ENCODE measurements at places on chromosomes 2 and 18. TPM values are rescaled to one million over a fixed set of nuclear protein-coding genes. Genes with fewer than 3 reads are reported as not detected.

The CPO gene
- 0.89 TPM for total RNA-seq

DNA sequence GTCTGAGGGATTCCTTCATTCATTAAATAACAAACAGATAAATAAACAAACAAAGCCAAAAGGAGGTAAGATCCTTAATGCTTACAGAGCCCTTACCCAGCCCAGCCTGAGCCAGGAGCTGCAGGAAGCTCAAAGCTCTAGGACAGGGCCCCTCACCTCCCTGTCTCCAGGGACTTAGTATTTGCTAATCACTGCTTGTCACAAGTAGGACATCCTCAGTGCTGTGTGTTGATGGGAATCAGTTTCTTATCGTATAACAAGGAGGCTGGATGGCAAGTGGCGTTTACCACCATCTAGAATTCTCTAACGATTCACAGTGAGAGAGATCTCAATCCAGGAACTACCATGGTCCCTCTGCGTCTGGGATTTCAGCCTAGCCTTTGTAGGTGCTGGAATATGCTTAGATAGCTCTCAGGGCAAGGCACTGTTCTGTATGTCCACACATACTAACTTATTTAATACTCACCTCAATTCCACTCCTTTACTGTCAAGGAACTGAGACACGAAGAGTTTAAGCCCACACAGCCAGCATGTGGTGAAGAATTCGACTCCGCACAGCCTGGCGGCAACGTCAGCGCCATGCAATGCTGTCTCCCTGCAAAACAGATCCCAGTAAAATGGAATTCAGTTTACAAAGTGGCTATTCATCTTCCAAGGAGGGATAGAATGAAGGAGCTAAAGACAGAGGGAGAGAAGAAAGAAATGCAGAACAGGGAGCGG lies 164.8 kb downstream of the MYCN start:
- DNase-seq: no peak

The KCNG2 gene
- total RNA-seq: 0.49 TPM

The THOC1 gene
- 80.7 TPM for total RNA-seq

DNA sequence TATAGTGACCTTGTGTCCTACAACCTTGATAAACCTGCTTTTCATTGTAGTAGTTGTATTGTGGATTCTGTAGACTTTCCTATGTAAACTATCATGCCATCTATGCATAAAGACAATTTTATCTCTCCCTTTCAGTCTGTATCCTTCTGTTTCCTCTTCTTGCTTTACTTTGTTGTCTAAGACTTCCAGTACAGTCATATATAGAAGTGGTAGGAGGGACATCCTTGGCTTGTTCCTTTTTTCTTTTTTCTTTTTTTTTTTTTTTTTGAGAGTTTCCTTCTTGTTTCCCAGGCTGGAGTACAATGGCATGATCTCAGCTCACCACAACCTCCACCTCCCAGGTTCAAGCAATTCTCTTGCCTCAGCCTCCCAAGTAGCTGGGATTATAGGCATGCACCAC lies 39.7 kb downstream of the UBE2F start:
- DNase-seq: no peak

DNA sequence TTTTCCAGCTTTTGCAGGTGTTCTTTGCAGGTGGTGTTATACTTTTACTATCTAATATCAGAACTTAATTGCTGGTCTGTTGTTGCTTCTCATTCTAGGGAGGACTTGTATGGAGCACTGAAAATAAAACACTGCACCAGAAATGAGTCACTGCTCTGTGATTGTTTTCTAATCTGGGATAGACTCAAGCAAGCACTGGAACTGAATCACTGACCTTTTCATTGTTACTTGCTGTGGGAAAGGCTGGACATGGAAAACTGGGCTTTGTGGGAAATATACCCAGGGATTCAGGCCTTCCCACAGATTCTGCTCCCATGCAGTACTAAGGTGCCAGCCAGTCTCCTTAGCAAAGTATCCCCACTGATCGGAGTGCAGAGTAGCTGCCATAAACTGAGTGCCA lies 470.0 kb upstream of the GCFC2 start:
- no peak for DNase-seq

GRCh38 chr2:68391869-68392268 lies 26.8 kb downstream of the PLEK start:
- DNase-seq: no peak

GRCh38 chr2:100376836-100377235 lies 40.6 kb downstream of the CHST10 start:
- no peak for DNase-seq

The GKN1 gene
- not detected for total RNA-seq

- peak; percentile 34 for DNase-seq
Measured at GRCh38 chr2:154455866-154456265, 242.6 kb upstream of the KCNJ3 start.

- no peak for DNase-seq
Measured at GRCh38 chr18:7760967-7761948, 194.1 kb downstream of the PTPRM start.

GRCh38 chr2:104375206-104375605 lies 478.7 kb upstream of the POU3F3 start:
- no peak for DNase-seq

GRCh38 chr2:49309461-49309860 lies 155.1 kb upstream of the FSHR start:
- DNase-seq: no peak

DNA sequence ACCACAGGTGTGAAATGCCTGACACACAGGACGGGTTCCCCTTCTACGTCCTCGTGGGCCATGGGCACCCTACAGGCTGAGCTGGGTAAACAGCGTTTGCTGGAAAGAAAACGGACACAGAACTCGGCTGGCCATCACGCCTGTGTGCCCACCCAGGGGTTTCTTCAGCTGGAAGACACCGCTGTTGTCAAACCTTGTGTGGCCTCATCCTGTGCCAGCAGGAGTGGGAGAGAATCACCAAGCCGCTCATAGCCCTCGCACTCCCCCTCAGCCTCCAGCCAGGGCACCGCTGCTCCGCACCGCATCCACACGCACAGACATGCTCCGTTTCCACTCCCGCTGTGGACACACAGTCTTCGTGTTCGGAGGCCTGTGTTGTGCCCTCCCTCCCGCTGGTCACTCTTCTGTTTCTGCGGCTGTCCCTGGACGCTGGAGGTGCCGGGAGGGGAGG lies 161.4 kb downstream of the PXDN start:
- no peak for DNase-seq

DNA sequence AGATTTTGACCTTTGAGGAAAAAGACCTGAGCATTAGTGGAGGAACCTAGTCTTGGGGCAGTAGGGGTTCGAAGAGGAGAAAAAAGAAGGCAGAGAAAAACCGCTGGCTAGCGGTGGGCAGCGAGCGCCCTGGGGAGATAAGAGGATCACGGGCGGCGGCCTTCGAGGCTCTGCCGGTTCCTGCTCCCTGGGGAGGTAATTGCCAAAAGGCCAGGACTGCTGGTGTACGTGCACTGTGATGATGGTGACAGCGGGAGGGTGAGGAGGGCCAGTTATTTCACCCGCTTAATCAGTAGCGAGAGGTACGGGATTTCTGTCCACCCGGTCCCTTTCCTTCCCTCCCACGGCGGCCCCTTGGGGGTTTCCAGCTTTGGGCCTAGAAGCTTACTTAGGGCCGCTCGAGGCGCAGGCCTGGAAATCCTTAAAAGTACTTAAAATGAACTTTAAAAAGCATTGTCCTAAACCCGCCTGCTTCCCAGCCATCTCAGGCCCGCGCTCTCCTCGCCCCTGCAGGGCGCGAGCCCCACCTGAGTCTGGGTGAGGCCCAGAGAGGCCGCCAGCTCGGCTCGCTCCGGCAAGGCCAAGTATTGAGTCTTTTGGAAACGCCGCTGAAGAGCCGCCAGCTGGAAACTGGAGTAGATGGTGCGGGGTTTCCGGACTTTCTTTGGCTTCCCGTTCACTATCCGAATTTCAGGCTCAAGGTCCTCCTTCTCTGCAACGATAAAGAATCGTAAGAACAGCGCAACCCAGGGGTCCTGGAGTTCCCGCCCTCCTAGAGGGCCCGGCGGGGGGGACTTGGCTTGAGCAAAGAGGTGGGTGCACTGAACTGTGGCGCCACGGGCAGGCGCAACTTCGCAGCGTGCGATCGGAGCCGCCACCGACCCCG lies 1.5 kb downstream of the DLX2 start:
- no peak for DNase-seq

DNA sequence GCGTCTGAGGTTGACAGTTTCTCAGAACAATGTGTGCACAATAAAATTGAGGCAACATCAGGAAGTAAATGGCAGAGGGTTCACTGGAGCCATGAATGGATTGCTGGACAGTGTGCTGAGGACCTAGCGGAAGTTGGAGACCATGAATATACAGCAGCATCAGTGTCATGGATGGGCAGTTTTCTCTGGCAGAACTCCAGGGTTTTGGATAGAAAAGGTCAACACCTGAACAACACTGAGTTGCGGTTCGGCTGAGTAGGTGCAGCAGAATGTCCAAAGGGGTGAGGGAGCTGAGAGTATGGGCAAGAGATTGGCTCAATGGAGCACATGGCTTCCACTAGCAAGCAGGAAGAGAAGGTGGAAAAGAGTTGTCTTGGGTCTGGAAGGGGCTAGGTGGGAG lies 73.7 kb downstream of the DNER start:
- DNase-seq: no peak

The UGT1A10 gene
- total RNA-seq: not detected

The SLC25A12 gene
- 25.2 TPM for total RNA-seq

- no peak for DNase-seq
Measured at GRCh38 chr2:221816566-221816965, 244.5 kb upstream of the EPHA4 start.

The RNF103 gene
- total RNA-seq: 27.7 TPM

DNA sequence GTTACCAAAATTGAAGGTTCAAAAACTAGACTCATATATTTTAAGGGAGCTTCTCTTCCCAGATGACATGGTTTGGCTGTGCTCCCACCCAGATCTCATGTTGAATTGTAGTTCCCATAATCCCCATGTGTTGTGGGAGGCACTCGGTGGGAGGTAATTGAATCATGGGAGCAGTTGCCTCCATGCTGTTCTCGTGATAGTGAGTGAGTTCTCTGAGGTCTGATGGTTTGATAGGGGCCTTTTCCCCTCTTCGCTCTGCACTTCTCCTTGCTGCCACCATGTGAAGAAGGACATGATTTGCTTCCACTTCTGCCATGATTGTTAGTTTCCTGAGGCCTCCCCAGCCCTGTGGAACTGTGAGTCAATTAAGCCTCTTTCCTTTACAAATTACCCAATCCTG lies 140.1 kb downstream of the MAIP1 start:
- DNase-seq: peak; percentile 10

- no peak for DNase-seq
Measured at GRCh38 chr2:236986524-236987330, 99.0 kb upstream of the COPS8 start.

DNA sequence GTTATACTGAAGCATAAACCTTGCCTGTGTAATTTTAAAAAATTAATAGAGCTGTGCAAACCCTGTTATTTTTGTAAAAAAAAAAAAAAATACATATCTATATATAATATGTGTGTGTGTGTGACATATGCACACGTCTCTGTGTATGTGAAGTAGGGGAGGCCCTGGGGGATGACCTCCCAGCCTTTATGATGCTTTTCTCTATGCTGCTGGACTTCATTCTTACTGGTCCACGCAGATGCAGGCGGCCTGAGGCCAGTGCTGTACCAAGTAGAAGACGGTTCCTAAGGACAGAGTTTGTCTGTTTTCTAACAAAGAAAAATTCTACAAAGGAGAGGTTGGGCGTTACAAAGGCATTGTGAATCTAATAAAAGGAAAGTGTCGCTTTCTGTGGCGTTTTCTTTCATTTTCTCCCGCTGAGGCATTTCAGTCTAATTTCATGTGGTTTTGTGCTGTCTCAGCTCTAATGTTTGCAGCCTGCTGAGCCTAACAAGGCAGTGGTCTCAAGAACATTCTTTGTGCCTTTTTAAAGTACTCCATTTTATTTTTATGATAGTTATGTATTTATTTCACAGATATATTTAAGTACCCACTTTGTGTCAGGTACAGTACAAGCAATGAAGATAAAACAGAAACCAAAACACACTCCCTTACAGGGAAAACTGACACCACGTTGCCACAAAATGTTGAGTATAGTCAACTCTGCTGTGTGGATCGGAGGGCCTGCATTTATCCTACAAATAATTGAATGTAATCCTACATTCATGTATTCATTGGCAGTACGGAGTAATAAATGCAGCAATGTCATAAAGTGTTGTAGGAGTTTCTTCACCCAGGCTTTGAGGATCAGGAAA lies 118.0 kb downstream of the RAB3GAP1 start:
- DNase-seq: no peak

The IL36A gene
- not detected for total RNA-seq

GRCh38 chr2:10332402-10333246 lies 29.9 kb downstream of the HPCAL1 start:
- no peak for DNase-seq

The MBP gene
- total RNA-seq: 25.1 TPM

The GALR1 gene
- total RNA-seq: 2.1 TPM

- DNase-seq: no peak
Measured at GRCh38 chr2:30957591-30957990, 150.3 kb upstream of the CAPN13 start.
